ENCODE measurements at places on chromosomes 4 and X.

DNA sequence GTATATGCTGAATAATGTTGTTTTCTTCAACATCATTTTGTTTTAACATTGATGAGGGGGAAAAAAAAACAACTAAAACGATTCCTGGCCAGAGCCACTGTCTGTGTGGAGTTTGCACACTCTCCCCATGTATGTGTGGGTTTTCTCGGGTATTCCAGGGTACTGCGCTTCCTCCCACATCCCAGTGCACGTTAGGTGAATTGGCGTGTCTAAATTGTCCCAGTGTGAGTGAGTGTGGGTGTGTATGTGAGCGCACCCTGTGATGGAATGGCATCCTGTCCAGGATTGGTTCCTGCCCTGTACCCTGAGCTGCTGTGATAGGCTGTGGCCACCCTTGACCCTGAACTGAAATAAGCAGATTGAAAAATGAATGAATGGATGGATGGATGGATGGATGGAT is 2.4 kb upstream of the DLG3 start:
- DNase-seq: no peak

DNA sequence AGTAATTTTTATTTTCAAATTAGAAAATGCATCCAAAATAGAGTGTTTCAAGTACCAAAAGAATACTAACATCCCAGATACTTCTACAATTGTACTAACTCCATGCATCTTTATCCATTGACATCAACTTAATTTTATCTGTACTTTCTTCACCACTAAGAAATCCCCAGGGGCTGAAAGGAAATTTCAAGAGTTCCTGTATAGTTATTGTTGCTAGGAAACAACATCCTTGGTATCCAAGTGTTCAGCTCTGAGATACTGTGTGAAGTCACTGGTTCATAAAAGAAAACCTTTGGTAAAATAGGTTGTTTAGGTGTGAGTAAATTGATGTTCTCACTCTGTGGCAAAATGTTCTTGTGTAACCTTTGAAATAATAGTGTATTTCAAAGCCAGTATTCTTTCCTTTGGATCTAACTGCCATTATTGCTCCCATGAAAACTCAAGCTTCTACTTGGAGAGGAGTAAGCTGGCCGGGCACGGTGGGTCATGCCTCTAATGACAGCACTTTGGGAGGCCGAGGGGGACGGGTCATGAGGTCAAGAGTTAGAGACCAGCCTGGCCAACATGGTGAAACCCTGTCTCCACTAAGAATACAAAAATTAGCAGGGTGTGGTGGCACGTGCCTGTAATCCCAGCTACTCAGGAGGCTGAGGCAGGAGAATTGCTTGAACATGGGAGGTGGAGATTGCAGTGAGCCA is 72.9 kb downstream of the COMMD8 start:
- no peak for DNase-seq

DNA sequence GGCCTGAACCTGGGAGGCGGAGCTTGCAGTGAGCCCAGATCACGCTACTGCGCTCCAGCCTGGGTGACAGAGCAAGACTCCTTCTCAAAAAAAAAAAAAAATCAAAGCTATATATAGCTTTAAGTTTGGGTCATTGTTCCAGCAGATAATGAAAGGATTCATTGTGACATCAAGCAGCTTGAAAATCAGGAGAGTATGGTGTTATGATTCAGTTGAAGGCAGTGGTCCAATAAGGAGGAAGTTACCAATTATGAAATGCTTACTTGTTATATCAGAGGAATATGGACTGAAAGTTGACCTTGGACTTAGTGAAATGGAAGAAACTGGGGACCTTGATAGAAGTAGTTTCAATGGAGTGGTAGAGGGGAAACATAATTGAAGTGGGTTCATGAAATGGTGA is 140.4 kb upstream of the MAD2L1 start:
- DNase-seq: no peak

- DNase-seq: no peak
Observed at GRCh38 chr4:132230025-132230424, 919.1 kb upstream of the PCDH10 start.

- DNase-seq: no peak
Observed at GRCh38 chrX:101605146-101605545, 12.7 kb downstream of the ARMCX6 start.

DNA sequence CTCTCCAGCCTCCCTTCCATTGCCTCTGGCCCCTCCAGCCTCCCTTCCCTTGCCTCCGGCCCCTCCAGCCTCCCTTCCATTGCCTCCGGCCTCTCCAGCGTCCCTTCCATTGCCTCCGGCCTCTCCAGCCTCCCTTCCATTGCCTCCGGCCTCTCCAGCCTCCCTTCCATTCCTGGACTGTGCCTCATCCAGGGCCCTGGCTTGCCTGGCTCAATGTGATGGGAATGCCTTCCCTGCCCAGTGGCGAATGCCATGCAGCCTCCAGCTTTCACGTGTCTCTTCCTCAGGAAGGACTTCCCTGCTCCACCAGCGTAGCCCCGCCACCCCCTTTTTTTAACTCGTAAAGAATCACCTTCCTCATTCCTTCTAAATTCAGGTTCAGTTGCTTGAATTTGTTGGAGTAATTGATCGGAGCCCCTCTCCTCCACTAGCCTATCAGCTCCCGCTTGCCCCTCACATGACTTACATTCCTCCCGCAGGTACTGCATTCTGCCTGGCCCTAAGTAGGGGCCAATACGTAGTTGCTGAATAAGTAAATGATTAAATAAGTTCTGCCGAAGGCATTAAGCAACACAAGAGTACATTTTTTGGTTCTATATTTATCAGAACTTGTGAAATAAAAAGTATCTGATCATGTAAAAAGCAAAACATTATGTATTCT is 30.3 kb downstream of the SORBS2 start:
- no peak for DNase-seq

DNA sequence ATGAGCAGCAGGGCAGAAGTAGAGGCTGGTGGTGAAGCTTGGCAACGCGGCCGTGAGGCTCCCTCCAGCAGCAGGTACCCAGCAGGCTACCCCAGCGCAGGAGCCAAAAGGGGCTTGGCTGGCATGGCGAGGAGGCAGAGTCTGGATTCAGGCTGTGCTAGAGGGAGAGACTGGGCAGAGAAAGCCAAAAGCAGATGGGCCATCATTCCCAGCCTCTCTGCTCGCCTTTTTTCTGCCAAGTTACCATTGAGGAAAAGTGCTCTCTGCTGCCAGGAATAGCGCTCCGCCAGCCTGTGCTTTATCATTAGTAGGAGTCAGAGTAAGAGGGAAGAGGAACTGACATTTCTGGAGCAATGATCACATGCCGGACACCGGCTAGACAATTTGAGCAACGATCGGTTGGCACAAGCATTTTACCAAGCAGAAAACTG is 28.7 kb upstream of the MAP3K15 start:
- DNase-seq: no peak

GRCh38 chr4:157961229-157961990 is 211.4 kb downstream of the GASK1B start:
- DNase-seq: no peak

DNA sequence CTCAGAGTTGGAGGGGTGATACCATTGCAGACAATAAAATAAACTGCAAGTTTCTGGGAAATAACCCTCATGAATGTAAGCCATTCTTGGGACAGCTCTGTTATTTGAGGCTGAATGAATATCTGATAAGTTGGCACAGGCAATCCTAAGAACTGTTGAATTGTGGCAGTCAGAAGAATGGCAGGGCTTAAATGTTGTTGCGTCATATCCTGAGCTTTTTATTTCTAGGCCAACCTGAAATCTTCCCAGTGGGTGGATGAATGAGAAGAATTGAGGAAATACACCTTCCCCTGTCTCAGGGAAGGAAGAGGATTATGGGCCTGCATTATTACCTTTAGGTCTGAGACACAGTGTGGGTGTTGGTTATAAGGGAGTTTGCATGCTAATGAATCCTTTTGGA is 64.4 kb upstream of the C4orf54 start:
- no peak for DNase-seq

GRCh38 chr4:7939377-7940108 is at the start of gene AFAP1:
AFAP1 (minus strand) TSS chr4:7939861; CDS start chr4:7872078, 67,783 bp downstream.
- DNase-seq: peak; percentile 70

- DNase-seq: no peak
Observed at GRCh38 chrX:40012868-40013265, 84.9 kb downstream of the BCOR start.

GRCh38 chr4:108544481-108544880 is 75.9 kb upstream of the RPL34 start:
- DNase-seq: no peak

DNA sequence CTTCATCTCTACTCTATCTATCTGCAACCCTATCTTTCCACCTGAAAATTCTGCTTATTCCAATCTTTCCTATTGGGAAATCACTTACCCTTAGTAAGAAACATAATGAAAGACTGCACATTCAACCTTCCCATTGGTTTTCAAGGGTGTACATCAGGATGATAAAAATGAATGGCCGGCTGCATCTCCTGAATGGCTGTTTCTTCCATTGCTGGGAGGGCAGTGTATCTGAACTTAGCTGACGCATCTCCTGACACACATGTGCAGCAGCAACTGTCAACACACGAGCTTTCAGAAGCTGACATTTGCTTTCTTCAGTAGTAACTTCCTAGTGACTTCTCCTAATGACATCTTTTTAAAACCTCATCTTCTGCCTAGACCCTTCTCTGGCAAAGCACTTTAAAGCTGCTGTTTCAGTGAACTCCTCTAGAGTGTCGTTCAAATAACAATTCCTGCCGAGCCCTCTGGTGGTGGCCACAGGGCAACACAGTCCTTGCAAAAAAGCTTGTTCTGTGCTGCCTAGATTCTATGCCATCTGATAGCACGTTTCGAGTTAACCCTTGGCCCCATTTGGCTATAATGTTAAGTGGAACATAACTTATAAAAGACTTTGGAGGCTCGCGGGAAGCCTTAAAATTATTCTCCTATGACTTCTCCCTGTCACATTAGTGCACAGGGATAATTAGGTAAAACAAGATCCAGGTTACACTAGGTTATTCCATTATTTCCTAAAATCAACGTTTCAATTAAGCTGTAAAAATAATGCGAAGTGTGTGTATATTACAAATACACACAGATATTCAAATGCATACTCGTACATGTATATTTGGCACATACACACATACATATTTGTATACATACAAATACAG is 2340.7 kb downstream of the PCDH7 start:
- no peak for DNase-seq

GRCh38 chr4:41334182-41334581 is 77.5 kb downstream of the UCHL1 start:
- no peak for DNase-seq

GRCh38 chr4:178470996-178471784 is 1029.0 kb upstream of the AGA start:
- DNase-seq: no peak

- DNase-seq: no peak
Observed at GRCh38 chr4:152456609-152457008, 79.3 kb downstream of the FBXW7 start.

DNA sequence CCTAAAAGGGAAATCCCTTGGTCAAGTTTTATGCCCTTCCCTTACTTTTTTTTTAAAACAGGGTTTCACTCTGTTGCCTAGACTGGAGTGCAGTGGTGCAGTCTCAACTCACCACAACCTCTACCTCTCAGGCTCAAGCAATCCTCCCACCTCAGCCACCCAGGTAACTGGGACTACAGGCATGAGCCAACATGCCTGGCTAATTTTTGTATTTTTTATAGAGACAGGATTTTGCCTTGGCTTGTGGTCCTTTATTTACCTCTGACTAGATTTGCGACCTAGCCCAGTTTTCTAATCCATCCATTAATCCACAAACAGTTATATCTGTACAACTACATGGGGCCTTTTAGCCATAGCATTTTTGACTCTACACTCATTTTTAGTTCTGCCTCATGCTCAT is 23.7 kb downstream of the CDS1 start:
- DNase-seq: no peak
